ENCODE measurements at places on chromosomes 7 and 10.
A peak's percentile ranks its signal among the peaks of the same experiment; 100 is the strongest.

- DNase-seq = no peak
Measured at GRCh38 chr7:126937171-126937570, 315.6 kb downstream of the GRM8 start.

- no peak for DNase-seq
Measured at GRCh38 chr10:33963729-33964128, 629.3 kb upstream of the NRP1 start.

DNA sequence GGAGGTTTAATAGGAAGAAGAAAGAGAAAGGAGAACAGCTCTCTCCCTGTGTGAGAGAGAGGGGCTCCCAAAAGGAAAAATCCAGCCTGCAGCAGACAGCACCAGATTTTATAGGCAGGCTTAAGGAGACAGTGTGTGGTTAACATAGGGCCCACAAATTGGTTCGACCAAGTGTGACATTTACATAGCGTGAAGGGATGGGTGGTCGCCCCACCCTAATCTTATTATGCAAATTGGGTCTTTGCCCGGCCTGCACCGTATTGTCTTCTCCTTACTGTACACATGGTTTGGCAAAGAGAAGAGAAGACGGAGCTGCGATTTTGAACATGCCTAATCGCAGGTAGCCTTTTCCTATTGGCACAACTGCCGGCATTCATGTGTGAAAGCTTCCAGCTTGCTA lies 756.3 kb downstream of the NXPH1 start:
- DNase-seq = no peak

DNA sequence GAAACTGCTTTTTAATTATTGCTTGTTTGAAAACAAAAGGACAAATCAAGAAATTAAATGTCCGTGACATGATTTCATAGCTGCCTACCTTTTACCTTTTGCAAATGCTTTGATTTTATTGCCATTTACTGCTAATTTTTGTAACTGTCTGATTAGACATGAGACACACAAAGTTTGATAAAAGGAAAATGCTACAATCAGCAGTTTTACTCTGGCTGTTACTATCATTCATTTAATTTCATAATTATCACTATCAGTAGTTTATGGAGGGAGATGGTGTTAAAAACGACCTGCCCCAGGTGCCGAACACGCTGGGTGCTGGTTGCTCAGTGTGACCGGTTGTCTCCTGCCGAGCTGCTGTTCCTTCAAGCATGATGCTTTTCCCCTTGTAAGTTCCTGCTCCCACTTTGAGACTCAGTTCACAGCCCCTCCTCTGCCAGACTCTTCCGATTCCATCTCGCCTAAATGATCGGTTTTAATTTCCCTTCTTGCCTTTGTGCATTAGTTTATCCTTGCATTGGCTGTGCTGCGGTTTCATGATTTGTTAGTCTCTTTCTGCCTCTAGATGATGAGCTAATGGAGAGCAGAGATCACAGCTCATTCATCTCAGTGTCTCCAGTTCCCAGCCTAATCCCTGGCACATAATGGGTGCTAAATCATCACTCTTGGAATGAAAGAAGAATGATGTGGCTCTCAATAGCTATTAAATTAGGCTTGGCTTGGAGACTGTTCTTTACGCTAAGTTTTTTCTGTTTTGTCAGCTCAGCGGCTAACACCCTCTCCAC lies 110.6 kb downstream of the PFKFB3 start:
- no peak for DNase-seq

DNA sequence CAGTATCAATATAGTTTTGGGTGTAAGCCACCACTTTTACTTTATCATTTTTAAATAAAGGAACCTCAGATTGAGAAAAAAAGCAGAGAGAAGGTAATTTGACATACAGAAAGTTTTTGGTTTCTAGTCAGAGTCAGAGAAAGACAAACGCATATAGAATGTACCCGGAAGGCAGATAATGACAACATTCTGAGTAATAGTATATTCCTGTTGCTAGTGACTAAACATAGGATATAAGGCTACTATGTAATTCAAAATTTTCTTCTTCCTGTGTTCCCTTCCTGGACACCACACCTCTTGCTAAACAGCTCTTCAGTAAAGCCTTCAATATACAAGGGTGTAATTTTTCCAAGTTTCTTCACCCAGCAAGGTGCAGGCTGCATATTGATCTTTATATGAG lies 597.6 kb downstream of the PCDH15 start:
- DNase-seq = no peak

GRCh38 chr10:50470345-50470744 lies 153.4 kb downstream of the SGMS1 start:
- no peak for DNase-seq

DNA sequence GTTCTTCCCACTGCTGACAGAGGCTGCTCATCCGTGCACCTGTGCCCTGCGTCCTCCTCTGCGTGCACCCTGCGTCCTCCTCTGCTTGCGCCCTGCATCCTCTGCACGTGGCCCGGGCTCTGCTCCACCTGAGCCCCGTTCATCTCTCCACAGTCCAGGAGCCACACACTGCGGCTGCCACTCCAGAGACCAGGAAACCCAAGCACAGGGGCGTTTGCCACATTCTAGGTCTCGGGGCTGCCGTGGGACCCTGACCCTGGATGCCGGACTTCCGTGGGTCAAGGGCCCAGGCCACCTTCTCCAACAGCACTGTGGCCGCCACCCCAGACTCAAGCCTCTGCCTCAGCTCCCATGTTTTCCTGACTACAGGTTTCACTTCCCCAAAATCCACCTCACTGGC lies 460.4 kb downstream of the PTPRN2 start:
- DNase-seq = no peak

DNA sequence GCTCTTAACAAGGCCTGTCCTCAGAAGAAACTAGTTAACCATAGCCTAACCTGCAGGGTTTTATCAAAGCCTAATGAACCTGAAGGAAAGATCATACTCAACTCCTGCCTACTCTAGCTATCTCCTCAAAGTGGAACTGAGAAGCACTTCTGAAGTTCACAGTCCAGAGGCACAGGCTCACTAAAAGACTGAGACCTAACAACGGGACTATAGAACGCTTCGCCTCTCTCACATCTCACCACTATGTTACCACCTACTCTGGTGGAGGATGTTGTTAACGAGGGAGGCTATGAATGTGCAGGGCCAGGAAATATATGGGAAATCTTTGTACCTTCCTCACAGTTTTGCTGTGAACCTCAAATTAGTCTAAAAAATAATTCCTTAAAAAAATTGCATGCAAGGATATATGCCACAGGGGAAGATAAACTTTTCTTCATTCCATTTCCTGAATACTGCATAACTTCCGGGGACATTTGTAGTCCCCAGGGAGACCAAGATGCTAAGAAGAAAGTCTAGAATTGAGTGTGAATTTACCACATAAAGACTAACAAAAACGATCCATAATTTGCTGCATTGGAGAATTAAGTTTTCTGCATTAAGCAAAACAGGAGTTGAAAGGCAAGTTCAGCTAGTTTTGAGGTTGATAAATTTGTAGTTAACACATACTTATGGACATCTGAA lies 21.6 kb downstream of the LIPJ start:
- no peak for DNase-seq

DNA sequence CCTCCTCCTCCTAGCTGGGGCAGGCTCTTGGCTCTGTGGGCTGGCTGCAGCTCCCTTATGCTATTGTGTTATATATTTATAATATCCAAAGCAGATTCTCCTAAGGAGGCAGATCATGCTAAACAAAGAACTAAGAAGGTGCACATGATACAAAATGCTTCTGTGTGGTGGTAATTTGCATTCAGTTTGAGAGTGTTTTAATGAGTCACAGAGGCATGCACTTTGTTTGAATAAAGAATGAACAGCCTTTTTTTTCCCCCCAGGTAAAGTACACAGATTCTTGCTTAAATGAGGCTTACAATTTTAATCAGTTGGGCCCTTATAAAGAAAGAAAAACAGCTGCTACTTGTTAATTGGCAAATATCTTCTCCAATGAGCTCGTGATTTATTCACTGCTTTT lies 95.0 kb downstream of the FANK1 start:
- no peak for DNase-seq

DNA sequence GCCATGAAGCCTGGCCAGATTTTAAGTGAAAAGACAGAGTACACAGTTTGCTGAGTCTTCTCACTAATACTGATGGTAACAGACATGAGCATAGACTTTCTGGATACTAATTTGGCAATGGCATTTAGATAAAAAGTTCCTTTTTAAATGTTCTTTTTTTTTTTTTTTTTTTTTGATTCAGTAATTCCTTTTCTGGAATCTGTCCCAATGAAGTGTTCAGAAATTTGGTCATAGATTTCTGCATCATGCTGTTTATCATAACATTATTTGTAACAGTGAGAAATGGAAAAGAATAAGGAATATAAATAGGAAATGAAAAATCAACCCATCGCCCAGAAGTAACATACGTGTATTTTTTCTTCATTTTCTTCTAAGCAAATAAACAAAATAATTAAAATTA lies 354.9 kb downstream of the CALN1 start:
- DNase-seq = no peak

GRCh38 chr7:22627136-22627535 lies 99.9 kb upstream of the IL6 start:
- peak; percentile 20 for DNase-seq

DNA sequence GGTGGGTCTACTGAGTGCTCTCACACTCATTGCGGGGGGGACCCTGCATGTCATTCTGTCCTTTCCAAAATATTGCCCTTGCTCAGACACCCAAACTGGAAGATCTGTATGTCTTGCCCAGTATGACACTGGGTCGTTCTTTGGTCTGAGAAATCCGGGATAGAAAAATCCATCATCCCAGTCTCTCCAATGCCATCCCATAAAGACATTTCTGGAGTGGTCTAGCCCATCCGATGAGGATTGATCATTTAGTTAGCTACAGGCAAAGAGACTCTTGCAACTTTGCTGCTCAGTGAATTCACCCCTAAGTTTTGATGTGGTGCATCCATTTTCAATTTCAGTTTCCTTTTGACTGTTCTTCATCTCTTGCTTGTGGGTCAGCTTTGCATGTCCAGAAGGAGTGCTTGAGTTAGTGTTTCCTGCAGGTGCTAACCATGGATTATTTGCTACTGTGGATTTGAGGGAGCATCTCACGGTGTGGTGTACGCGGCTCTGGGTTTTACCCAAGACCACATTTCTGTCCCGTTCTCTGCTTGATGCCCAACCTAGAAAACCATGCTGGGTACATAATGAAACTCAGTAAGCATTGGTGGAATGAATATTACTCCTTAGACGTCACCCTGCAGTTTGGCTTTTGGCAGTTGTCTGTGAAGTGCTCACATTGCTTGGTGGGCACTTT lies 247.0 kb upstream of the MKI67 start:
- no peak for DNase-seq

DNA sequence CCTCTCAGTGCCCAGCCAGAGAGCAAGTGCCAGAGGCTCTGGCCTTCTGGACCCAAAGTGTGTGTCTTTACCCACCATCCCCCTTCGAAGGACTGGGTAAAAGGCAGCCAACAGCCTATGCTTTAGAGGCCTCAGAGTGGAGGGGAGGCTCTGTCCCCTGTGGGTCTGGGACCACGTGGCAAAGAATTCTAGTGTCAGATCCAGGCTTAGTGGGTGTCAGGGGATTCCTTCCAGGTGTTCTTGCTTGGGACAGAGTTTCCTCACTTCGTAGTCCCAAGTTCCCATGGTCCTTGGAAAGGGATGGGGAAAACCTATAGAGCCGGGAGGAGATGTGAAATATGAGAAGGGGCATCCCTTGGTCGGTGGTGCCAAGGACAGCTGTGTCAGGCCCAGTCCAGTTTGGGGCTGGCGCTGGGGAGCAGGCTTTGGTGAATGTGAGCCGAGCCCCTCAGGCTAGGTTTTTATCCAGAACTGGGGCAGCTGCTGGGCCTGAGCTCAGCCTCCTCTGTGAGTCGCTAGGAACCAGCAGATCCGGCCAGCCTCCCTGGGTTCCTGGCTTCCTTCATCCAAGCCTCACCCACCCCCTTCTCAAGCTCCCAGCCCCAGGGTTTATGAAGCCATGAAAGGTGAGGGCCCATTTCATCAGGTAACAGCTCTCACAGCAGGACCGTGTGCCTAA lies 71.2 kb downstream of the C10orf105 start:
- DNase-seq = no peak

DNA sequence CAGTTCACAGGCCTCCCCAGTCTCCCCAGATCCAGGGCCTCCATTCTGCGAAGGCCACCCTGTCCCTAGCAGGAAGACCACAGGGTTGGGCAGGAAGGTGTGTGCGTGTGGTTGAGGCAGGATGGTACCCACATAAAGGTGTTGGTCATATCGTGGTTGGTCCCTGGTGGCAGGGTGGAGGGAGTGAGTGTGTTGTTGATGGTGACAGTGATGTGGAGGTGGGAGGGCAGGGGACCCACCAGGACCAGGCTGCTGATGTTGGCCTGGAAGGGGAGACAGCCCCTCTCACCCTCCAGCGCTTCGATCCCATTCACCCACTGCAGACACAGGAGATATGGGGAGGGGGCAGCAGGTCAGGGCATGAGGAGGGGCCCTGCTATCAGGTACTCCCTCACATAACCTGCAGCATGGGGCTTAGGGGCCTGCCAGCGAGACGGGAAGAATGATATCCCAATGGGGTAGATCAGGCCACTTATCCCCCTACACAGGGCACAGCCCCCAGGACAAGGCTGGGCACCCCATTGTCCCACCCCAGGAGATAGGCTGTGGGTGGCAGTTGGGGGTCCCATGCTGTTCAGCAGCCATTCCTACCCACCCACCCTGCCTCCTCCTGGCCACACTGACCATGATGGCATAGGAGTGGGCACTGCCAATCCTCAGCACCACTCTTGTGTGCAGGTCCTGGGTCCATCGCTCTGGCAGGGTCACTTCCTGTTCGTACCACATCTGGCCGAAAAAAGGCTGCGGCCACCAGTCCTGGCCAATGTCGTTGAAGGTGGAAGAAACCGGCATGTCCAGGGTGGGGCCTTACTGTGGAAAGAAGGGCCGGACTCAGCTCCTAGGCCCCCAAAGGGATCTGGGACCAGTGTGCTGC lies 69.0 kb upstream of the ZNF479 start:
- DNase-seq = no peak

- no peak for DNase-seq
Measured at GRCh38 chr7:108268200-108268820, 138.1 kb upstream of the LAMB4 start.

DNA sequence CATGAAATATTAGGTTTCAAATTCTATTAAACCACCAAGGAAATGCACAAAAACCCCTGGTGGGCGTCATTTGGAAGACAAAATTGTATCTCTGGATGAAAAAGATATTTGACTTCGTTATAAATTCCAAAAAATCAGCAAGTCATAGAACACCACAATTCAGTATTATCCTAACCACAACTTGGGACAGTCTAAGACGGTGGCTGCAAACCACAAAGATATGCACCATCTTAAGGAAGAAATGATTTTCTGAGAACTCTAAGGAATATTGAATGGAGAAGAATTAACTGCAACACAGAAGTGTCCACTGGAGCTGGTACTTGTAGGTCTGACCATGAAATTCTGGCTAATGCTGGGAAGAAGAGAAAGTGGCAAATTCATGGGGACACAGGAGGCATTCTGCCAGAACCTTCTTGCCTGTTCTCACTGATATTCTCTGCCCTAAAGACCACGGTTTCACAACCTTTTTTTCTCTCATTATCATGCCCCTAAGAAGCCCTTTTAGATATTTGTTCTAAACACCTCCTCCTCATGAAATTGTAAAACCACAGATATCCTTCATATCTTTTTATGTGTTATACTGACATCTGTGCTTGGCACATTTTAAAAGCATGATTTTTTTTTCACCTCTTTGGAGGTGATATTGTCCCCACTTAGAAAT lies 92.9 kb downstream of the SFMBT2 start:
- no peak for DNase-seq
